ENCODE measurements at places on chromosomes 13 and 19. TPM values are rescaled to one million over a fixed set of nuclear protein-coding genes. Genes with fewer than 3 reads are reported as not detected.

DNA sequence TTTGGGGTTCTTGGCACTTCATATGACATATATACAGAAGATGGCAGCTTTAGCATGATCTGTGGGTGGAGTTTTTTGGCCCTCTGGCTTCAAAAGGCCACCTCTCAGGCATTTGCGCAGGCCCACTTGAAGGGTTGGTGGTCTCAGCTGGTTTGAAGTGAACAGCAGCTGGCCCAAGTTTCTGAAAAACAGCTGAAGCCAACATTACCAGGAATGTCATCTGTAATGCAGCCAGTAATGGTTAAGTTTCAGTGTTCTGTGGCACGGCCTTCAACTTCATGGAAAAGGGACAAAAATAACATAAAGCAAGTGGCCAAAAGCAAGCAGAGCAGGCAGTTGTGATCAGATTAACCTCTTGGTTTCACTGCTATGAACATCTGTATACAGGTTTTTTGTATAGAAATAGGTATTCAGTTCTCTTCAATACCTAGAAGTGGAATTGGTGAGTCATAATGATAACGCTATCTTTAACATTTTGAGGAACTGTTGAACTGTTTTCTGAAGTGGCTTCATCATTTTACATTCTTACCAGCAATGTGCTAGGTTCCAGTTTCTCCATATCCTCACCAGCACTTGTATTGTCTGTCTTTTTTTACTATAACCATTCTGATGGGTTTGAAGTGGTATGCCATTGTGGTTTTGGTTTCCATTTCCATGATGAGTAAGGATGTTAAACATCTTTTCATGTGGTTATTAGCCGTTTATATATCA, 245.4 kb downstream of the SHISA2 start:
- no peak for DNase-seq

DNA sequence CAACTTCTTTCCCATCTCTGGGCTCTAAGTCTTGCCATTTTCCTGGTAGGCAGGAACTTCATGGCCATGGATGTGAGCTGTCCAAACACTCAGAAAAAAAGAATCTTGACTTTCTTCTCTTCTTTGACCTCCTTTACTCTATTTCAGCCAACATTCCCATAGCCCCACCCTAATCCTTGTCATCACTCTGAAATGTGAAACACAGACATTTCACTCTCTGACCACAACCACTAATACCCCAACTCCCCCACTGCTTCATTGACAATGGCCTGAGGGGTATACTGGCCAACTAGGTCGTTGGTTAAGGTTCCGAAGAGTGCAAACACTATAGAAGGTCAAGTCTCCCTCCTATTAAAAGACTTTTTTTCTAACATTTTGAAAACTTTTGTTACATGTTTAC, 4.7 kb upstream of the CYP2A13 start:
- no peak for DNase-seq

Gene GAPDHS
- not detected for total RNA-seq

GRCh38 chr19:49861107-49861506, 6.3 kb downstream of the PNKP start:
- no peak for DNase-seq

- DNase-seq = no peak
Measured at GRCh38 chr19:1035998-1036621, 3.8 kb upstream of the ABCA7 start.

GRCh38 chr13:41641429-41641828, 184.1 kb downstream of the RGCC start:
- DNase-seq = no peak

DNA sequence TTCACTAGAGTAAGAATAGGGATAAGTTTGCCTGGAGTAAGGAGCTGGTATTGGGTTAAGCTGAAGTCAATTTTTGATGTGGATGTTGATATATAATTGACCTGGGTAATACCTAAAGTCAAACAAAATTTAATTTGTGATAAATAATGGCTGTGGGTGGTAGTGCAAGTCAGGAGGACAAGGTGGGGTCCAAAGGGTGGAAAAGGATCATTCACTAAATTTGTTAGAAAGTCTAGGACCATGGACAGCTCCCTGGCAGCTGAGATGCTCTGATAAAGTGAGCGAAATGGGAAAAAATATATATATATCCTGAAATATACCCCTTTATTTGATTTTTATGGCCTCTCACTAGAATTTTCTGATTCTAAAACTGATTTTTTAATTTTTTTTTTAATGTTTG, 463.5 kb downstream of the GPC6 start:
- DNase-seq = no peak

DNA sequence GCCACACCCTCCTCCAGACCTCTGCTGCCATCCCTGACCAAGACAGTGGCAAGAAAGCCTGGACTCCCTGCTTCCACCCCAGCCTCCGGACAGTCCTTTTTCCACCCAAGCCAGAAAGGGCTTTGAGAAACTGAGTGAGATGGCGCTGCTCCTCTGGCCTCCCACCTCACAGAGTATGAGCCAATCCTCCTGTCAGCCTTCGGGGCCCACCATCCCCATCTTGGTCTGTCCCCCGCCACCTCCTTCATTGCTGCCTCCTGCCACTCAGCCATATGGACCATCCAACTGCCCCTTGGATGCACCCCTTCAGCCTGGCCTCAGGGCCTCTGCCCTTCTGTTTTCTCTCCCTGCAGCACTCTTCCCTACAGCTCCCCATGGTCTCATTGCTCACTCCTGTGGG, 125.7 kb downstream of the CRYL1 start:
- no peak for DNase-seq

DNA sequence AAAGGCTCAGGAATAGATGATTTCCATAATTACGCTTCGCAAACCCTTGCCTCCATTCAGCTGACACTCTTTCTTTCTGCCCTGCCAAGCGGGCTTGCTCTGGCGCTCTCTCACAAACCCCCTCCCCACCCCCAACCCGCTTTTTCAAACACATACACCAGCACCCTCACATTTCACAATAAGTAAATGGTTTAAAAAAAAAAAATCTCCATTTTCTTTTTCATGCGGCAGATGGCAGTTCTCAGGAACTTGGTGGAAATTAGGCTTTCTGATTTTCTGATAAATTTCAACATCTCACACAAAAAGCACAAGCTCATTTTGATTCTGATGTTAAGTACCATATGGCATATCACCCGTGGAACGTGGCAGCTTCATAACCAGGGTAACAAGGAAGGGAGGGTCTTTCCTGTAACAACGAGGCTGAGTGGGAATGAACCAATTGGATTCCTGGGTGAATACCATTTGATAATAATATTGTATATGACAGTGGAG, 43.8 kb downstream of the C13orf42 start:
- no peak for DNase-seq

Gene OR10H2
- total RNA-seq = not detected

DNA sequence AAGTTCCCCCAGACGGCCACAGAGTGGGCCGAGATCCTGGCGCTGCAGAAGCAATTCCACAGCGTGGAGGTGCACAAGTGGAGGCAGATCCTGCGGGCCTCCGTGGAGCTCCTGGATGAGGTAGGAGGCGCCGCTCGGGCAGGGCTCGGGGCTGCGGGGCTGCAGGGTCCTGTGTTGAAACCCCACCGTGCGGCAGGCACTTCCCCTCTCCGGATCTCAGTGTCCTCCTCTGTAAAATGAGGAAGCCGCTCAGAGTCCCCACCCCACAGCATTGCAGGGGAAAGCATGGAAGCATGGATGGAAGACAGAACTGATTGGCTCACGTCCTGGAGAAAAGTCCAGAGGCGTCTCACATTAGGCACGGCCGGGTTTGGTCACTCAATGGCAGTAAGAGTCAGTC, 6.8 kb upstream of the SCN1B start:
- no peak for DNase-seq

- no peak for DNase-seq
Measured at GRCh38 chr13:93233997-93234416, 7.4 kb downstream of the GPC6 start.

GRCh38 chr13:105247830-105248229, 1287.6 kb downstream of the EFNB2 start:
- no peak for DNase-seq

Gene PVR
- 21.3 TPM for total RNA-seq

Gene RBM26
- total RNA-seq = 95.6 TPM

GRCh38 chr19:43644181-43644580, 4.5 kb upstream of the CADM4 start:
- no peak for DNase-seq
